ENCODE measurements at places on chromosomes 6 and 20.

DNA sequence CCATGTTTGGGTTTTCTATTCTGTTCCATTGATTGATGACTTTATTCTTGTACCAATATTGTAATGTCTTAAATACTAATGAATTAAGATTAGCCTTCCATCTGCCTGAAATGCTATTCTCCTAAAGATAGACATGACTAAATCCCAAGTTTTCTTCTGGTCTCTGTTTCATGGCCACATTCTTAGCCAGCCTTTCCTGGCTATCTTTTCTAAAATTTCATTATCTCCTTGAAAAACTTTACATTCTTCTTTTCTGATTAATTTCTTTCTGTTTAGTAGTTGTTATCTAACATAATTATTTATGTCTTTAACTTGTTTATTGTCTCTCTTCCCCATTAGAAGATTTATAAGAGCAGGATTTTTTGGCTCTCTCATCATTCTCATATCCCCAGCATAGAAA is 4.4 kb upstream of the PRIM2 start:
- no peak for DNase-seq

DNA sequence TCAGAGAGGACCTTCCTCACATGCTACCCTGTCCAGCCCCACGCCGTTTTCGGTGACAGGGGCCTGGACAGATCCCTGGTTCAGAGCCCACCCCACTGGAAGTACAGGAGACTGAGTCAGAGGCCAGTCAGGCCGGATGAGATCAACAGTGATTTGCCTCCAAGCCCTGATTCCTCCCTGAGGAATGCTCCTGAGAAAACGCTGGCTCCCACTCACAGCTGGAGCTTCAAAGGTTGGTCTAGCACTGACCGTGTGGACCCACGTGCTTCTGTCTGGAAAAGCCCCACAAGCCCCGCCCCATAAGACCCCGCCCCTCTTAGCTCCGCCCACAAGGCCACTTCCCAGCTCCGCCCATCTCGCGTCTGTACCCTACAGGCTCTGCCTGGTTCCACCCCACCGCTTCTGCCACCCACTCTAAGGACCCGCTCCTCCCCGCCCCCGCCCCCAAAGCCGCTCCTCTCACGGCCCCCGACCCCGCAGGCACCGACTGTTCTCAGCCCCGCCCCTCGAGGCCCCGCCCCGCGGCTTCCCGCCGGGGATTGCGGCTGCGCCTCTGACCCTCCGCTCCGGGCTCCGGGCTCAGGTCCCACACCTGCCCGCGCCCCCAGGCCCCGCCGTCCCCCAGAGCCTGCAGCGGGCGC is 64.9 kb upstream of the BHLHE23 start:
- DNase-seq = no peak

- no peak for DNase-seq
These were observed 155.4 kb upstream of the BMP2 start for GRCh38 chr20:6611911-6612605.

GRCh38 chr6:21381331-21381963 is 212.1 kb upstream of the SOX4 start:
- no peak for DNase-seq

DNA sequence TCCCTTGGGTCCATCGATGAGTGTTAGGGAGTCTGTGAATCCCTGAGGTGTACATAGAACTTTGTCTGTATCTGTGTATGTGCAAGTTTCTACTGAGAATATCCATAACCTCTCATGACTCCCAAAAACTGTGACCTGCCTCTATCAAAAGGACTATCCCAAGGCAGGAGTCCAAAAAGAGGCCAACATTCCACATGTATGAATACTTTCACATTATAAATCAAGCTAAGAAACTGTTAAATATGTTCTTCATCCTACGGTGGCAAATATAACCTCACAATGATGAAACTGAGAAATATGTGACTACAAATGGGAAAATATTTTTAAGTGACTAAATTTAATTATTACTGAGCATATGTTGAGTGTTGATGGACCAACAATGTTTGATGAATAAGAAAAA is 16.1 kb upstream of the STX11 start:
- no peak for DNase-seq

DNA sequence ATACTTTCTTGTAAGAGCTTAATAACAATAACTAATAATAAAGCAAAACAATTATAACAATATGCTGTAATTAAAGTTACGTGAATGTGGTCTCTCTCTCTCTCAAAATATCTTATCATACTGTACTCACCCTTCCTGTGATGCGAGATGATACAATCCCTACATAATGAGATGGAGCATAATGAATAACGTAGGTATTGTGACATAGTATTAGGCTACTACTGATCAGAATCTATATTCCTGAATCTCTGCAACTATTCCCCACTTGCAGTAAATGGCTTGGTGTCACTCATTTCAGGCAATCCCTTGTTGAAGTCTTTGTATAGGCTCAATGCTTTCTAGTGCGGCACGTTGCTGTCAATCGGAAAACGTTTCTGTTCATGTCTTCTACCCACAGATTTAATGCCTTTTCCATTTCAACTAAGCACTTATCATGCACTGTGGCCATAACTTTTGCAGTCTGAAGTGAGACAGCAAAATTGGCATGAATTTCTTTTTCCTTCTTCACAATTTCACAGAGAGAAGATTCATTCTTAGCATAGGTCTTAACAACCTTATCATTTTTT is 32.3 kb downstream of the MOXD1 start:
- no peak for DNase-seq

DNA sequence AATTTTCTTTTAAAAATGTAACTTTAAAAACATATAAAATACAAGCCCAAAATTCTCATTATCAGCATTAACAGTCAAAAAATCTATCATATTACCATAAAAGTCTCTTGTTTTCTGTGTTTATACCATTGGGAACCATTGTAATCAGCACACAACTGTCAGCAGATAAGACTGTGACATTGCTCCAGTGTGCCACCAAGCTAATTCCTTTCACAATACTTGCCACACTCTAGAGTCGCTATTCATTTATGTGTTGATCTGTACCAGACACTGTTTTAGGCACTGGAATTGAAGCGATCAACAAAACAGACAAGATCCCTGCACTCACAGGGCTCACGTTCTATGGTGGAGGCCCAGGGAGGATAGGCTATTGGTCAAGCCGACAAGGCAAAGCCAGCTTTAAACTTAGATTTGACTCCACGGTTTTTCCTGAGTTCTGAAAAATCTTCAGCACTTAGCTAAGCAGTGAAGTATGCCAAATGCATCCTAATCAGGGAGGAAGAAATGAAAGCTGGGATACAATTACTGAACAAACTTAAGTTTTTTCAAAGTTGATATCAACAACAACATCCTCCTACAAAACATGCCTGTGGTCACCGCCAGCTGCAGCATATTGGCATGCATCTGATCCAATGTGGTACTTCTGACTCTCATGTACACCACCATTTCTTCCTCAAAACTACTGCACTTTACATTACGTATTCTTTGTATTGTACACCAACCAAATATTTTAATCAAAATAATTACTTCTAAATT is 60.5 kb downstream of the GMDS start:
- no peak for DNase-seq

- no peak for DNase-seq
These were observed 60.2 kb downstream of the NCOA3 start for GRCh38 chr20:47561603-47562583.

DNA sequence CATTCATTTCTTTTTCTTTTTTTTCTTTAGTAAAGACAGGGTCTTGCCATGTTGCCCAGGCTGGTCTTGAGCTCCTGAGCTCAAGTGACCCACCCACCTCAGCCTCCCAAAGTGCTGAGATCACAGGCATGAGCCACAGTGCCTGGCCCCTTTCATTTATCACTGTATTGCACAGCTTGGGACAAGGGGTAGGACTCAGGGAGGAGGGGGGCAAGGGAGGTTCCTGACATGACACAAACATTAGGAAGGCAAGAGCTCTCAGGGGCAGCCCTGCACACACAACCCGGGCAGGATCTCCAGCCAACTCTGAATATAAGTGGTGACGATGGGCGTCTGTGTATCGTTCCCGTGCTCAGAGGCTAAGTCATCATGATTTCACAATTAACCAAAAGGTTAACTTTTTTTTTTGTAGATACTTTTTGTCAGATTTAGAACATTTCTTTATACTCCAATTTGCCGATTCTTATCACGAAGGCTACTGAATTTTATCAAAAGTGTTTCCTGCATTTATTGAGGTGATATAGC is 19.9 kb downstream of the SLC2A4RG start:
- no peak for DNase-seq

All from activated CD4-positive, CD25-positive, alpha-beta regulatory T cell (primary cell).